Mesothelial cell of epicardium (in vitro differentiated cells): ENCODE measurements at places on chromosomes 7 and 10. TPM values are rescaled to one million over a fixed set of nuclear protein-coding genes. Genes with fewer than 3 reads are reported as not detected.

VSTM4 gene
- 3.5 to 4.1 TPM (median 3.7 TPM) in 3 replicates for total RNA-seq

CALY gene
- 2.1 to 3.7 TPM (median 2.1 TPM) in 3 replicates for total RNA-seq

FAM13C gene
- 6.7 to 7.3 TPM (median 6.8 TPM) in 3 replicates for total RNA-seq

SLC39A12 gene
- total RNA-seq, result not detected in 3 replicates

HOXA11 gene
- total RNA-seq, result 3.3 to 4.2 TPM (median 3.9 TPM) in 3 replicates

TRAPPC14 gene
- total RNA-seq, result 22.0 to 23.6 TPM (median 23.3 TPM) in 3 replicates

KIF5B gene
- total RNA-seq, result 101 to 104 TPM (median 101 TPM) in 3 replicates

TRPV6 gene
- 4.2 to 5.7 TPM (median 5.6 TPM) in 3 replicates for total RNA-seq

SPDYE5 gene
- total RNA-seq, result 0.14 to 0.16 TPM in 2 of 3 replicates, not detected in the other

ACSM6 gene
- not detected in 3 replicates for total RNA-seq

HACD1 gene
- 10.9 to 14.7 TPM (median 13.6 TPM) in 3 replicates for total RNA-seq

- H3K4me3 ChIP-seq, result no peak overlapping the region
- no peak for DNase-seq
- H3K27ac ChIP-seq, result no peak overlapping the region
- no peaks in the 10 kb centered on the region for H3K4me1 ChIP-seq
Observed at GRCh38 chr10:84089162-84089561, 50.1 kb upstream of the GHITM start.

DNA sequence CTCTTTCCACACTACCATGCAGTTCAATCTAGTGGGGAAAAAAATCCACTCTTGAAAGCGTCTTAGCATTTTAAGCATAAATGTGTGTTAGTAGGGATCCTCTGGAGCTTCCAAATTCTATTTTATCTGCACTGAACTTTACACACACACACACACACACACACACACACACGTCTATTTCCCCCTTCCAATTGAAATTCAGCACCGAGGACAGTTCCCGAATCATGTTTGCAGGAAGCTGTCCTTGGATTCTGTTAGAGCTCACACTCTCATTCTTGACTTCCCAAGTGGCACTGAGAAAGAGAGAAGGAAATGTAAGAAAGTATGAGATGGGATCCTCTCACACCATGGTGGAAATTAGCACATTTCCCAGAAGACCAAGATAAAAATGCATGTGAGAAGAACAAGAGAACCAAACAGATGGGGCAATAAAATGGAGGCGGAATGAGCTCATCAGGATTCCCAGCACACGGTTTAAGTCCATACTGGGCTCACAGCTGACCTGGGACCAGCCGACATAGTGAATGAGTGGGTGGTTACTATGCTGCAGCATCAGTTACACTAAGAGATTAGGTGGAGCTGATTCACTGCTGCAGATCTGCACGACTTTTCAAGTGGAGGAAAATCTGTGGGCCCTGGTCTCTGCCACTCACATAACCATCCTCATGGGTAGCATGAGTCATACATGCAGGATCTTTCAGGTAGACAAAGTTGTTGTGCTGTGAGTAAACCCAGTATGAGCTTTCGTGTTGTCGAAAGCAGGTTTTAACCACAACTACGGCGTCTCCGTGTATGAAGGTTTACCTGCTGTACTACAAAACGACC lies 3.3 kb upstream of the NPTX2 start:
- H3K36me3 ChIP-seq, result no peaks in the 10 kb centered on the region
- no peak overlapping the region for H3K4me3 ChIP-seq
- H3K4me1 ChIP-seq, result no peaks in the 10 kb centered on the region
- peaks cover 85% of the 10 kb centered on the region for H3K27me3 ChIP-seq
- DNase-seq, result no peak

- peaks cover 4% of the 10 kb centered on the region for H3K36me3 ChIP-seq
- no peaks in the 10 kb centered on the region for H3K27me3 ChIP-seq
- no peak overlapping the region for H3K4me3 ChIP-seq
- H3K27ac ChIP-seq, result peak overlapping the region; percentile 8
- H3K4me1 ChIP-seq, result peaks cover 20% of the 10 kb centered on the region
- DNase-seq, result no peak
Observed at GRCh38 chr7:5679813-5680473, 101.5 kb downstream of the RNF216 start.

- no peak for DNase-seq
- H3K36me3 ChIP-seq, result no peaks in the 10 kb centered on the region
- no peak overlapping the region for H3K4me3 ChIP-seq
- no peaks in the 10 kb centered on the region for H3K27me3 ChIP-seq
- no peak overlapping the region for H3K27ac ChIP-seq
Observed at GRCh38 chr7:26006426-26006825, 145.6 kb upstream of the NFE2L3 start.

GRCh38 chr10:14491811-14492210 lies 161.1 kb upstream of the FRMD4A start:
- H3K27me3 ChIP-seq, result peaks cover 28% of the 10 kb centered on the region
- H3K36me3 ChIP-seq, result no peaks in the 10 kb centered on the region
- H3K4me3 ChIP-seq, result no peak overlapping the region
- peaks cover 5% of the 10 kb centered on the region for H3K4me1 ChIP-seq

DNA sequence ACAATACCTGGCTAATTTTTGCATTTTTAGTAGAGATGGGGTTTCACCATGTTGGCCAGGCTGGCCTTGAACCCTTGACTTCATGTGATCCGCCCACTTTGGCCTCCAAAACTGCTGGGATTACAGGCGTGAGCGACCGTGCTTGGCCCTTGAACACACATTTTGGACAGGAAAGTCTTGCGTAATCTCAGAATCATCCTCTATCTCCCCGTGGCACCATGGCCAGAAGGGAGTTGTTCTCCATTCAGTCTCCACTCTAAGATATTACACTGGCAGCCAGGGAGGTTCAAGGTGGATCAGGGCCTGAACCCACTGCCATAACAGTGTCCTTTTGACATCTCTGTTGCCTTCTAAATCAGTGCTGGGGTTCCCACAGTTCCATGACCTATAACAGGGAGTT lies 29.2 kb upstream of the GALNTL5 start:
- no peak for DNase-seq
- H3K4me1 ChIP-seq, result no peaks in the 10 kb centered on the region
- H3K4me3 ChIP-seq, result no peak overlapping the region
- H3K27me3 ChIP-seq, result peaks cover 26% of the 10 kb centered on the region
- H3K27ac ChIP-seq, result no peak overlapping the region
- no peaks in the 10 kb centered on the region for H3K36me3 ChIP-seq

- no peaks in the 10 kb centered on the region for H3K27me3 ChIP-seq
- DNase-seq, result no peak
- H3K4me3 ChIP-seq, result no peak overlapping the region
- no peaks in the 10 kb centered on the region for H3K4me1 ChIP-seq
Observed at GRCh38 chr7:22864301-22864700, 41.7 kb upstream of the TOMM7 start.

DNA sequence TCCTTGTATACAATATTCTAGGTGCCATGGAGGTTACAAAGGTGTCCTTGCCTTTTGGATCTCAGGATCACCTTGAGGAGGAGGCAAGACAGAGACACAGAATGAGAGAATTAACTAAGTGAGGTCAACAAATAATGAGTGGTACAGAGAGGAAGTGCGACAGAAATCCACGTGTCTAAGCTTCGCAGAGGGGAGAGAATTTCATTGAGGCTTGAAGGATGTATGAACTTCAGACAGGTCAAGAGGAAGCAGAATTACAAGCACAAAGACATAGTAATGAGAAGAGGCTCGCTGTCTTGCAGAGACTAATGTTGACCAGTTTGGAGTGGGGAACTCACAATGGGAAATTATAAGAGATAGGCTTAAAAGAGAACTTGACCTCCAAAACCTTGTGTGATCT lies 308.7 kb downstream of the FRMD4A start:
- H3K27ac ChIP-seq, result no peak overlapping the region
- H3K27me3 ChIP-seq, result peaks cover 16% of the 10 kb centered on the region
- no peak for DNase-seq

GRCh38 chr10:125060026-125060425 lies 100.3 kb downstream of the CTBP2 start:
- no peak for DNase-seq
- H3K36me3 ChIP-seq, result peaks cover 14% of the 10 kb centered on the region
- H3K4me1 ChIP-seq, result peaks cover 86% of the 10 kb centered on the region
- H3K27ac ChIP-seq, result peak overlapping the region; percentile 94
- no peaks in the 10 kb centered on the region for H3K27me3 ChIP-seq

- H3K27me3 ChIP-seq, result peaks cover 2% of the 10 kb centered on the region
- H3K4me1 ChIP-seq, result peaks cover 7% of the 10 kb centered on the region
- no peaks in the 10 kb centered on the region for H3K36me3 ChIP-seq
- H3K27ac ChIP-seq, result no peak overlapping the region
- no peak for DNase-seq
- H3K4me3 ChIP-seq, result no peak overlapping the region
Observed at GRCh38 chr10:132229834-132230556, 43.2 kb downstream of the DPYSL4 start.

- H3K4me1 ChIP-seq, result peaks cover 8% of the 10 kb centered on the region
- DNase-seq, result no peak
- no peak overlapping the region for H3K27ac ChIP-seq
Observed at GRCh38 chr7:27925573-27926201, 185.7 kb downstream of the TAX1BP1 start.
